ENCODE measurements at places on chromosomes 13 and 19. TPM values are rescaled to one million over a fixed set of nuclear protein-coding genes. Genes with fewer than 3 reads are reported as not detected.
A peak's percentile ranks its signal among the peaks of the same experiment; 100 is the strongest.

DNA sequence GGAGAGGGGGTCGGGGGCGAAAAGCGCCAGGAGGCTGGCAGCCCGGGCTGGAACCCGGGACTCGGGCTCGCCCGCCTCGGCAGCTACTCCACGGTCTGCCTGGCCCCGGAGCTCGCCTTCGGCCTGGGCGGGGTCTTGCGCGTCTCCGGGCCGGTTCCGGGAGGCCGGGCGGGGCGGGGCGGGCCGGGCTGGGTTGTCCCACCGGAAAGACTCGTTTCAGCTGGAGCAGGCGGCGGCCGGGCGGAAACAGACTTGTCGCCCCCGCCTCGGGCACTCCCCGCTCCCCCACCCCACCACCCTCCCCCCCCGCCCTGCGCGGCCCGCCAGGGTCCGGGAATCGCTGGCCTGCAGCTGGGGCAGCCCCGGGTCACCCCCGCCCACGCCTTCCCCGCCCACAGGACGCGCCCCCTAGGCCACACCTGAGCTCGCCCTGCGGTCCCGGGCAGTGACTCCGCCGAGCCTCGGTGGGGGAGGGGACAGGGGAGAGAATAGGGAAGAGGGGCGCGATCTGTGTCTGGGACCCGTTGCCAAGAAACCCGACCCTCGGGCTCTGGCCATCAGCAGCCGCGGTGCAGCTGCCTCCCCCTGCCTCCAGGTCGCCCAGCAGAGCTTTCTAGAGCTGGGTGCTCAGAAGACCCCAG, 109.4 kb downstream of the KCTD15 start:
- DNase-seq, result no peak

GRCh38 chr19:49852631-49853126, 1.7 kb downstream of the PTOV1 start:
- DNase-seq, result no peak

DNA sequence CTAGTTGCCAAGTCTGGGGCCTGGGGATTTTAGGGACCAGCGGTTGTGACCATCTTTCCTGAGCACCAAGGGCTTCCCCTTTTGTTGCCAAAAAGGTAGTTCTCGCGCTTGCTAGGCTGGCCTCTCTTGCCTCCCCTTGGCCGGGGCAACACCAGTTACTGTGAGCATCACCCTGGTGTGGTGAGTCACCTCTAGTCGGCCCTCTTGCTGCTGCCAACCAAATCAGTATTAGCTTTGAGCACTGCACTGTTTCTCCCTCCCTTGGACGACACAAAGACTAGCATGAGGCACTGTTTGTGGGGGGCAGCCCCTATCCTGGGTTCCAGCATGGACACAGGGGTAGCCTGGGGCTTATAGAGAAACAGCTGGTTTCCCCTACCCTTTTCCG, 6.9 kb downstream of the SYDE1 start:
- DNase-seq, result no peak

GRCh38 chr19:36577271-36577996, 4.3 kb upstream of the ZNF529 start:
- no peak for DNase-seq

- DNase-seq, result peak; percentile 38
Observed at GRCh38 chr19:28394725-28395124, 818.2 kb downstream of the UQCRFS1 start.

APOC1 gene
- 3.3 TPM for total RNA-seq

GSX1 gene
- not detected for total RNA-seq

MAU2 gene
- total RNA-seq, result 82.3 TPM

RDH13 gene
- 15.1 TPM for total RNA-seq

CDK8 gene
- 14.1 TPM for total RNA-seq

ZNF426 gene
- total RNA-seq, result 20.6 TPM

FCAR gene
- total RNA-seq, result not detected

DENND1C gene
- total RNA-seq, result not detected
